ENCODE measurements at places on chromosomes 7 and 10.
A peak's percentile ranks its signal among the peaks of the same experiment; 100 is the strongest.

DNA sequence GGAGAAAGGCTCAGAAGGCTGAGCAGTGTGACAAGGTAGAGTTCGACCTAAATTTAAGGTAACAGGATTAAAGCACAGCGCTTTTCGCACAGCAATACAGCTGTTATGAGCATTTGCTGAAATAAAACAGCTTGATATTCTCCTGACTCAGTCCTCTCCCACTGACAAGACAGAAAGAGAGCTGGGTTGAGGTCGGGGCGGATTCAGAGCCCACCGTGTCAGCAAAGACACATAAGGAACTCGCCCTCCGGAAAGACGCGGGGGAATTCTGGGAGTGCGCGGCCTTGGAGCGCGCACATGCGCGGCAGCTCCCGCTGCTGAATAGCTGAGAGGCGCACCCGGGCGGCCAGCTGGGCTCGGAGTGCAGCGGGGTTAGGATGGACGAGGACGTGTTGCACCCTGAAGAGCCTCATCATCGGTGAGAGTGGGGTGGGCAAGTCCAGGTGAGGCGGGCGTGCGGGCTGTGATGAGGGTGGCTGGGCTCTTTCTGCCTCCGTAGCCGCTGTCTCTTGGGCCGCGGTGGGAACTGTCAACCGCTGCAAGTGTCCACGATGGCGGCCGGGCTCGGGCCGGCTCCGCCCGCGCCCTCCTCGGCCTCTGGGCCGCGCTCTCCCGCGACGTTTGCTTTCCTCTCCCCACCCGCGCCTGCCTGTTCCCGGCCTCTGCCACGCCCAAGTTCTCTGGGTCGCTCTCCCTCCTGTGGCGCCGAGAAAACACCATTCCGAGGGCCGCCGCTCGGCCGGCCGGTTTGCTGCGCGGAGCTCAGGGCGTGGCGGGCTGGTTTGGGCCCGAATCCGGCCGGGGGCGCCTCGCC, 120.6 kb downstream of the LYZL1 start:
- DNase-seq = no peak

- DNase-seq = no peak
Observed at GRCh38 chr7:100827330-100828226, at the start of gene EPHB4. Gene EPHB4 (minus strand): TSS chr7:100827523. CDS start chr7:100827030, 493 bp downstream.

DNA sequence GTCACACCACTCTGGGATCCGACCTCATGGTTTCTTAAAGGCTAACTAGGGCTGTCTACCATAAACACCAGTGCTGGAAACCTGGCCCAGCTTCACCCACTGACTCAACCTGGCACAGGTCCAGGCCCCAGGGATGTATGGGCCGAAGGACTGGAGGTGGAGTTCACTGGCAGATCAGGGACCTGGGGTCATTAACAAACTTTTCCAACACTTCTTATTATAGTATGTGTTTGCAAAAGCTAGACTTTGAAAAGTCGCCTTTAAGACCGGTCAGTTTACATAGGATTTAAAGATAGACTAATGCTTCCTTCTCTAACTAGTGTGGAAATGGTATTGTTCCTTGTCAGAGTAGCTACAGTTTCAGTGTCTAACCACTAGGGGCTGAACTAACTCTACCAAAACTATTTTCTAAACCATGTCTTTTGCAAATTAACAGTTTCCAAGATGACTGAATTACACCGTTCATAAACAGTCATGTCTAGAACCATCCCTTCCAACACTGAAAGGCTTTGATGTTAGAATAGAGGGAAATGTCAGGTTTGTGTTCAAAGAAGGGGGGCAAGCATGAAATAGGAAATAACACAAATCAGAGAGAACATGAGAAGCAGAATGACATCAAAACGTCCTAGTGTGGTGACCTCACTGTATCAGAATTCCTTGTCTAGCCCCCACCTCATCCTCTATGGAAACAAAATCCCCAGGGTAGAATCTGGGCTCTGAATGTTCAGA, 29.7 kb downstream of the STN1 start:
- DNase-seq = no peak

DNA sequence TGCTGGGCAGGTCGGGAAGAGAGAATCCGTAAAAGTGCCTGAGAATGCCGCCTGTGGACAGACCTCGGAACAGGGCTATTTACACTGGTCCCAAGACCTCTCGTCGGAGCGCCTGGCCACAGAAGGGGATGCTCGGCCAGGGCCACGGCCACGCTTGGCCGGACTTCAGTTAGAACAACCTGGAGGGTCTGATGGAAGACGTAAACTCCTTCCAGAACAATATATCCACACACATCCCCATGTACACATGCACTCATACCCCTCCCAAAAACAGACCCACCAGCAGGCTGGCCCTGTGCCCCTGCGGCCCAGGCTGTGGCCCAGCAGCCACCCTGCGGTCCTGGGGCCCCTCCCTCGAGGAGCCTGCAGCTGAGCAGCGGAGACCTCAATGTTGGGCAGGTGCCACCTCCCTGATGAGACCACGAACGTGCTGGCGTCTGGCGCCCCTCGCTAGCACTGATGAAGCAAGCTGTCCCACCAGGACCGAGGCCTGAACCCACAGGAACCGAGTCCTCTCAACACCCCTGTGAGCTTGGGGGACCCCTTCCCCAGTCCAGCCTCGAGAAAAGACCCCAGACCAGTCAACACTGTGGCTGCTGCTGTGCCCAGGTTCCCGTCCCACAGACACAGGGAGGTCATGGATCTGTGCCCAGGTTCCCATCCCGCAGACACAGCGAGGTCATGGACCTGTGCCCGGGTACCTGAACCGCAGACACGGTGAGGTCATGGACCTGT, 8.9 kb downstream of the CFAP46 start:
- no peak for DNase-seq

GRCh38 chr7:158959021-158959717, 102.8 kb downstream of the DYNC2I1 start:
- no peak for DNase-seq

GRCh38 chr7:154353355-154353767, 301.2 kb downstream of the DPP6 start:
- DNase-seq = no peak

GRCh38 chr7:45586542-45587520, 12.7 kb downstream of the ADCY1 start:
- DNase-seq = no peak

GRCh38 chr7:134941185-134941900, 45.0 kb upstream of the AGBL3 start:
- no peak for DNase-seq

DNA sequence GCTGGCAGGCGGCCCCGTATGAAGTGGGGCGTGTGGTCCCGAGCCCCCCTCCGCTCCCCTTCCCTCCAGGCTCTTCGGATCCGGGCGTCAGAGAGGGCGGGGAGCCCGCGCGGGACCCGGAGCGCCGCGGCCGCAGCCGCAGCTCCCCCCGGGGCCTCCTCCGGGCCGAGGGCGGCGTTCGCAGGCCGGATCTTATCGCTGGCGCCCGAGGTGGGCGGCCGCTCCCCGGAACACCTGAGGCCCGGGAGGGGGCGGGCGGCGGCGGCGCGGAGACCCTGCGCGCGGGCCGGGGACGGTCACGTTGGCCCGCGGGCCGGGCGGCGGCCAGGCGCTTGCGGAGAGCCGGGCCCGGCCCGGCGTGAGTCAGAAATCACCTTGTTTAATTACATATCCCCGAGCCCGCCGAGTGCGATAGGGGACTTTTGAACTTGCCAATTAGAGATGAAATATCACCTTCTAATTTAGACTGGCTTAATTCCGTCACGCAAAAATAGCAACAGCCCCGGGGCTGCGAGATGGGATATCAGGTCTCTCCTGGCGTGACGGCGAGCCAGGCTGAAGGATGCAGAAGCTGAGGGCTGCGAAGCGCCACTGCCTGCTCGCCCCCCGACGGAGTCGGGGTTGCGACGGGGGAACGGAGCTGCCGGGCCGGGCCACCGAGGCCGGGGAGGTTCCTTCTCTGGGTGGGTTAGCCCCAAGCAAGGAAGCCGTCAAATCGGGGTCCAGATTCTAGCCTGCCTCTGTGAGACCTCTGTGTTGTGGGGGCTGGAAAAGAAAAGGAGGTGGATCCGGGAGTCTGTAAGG, 43.4 kb downstream of the LDB3 start:
- DNase-seq = no peak

- DNase-seq = no peak
Observed at GRCh38 chr10:19505320-19506312, 310.6 kb upstream of the PLXDC2 start.

DNA sequence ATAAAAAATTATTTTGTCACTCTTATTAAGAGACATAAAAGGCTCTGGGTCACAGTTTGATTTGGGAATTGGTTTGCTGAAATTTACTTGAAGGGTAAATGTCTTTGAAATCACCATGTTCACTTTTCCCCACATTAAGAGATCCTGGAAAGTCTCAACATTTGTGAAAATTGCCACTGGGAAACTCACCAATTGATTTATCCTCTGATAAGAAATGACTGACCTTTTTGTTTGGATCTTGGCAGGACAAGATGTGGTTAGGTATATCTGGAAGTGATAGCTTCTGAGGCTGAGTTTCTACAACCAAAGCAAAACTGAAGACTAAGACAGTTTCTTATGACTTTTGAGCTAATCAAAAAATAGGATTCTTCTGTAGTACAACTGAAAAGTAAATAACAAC, 107.1 kb upstream of the TMEM106B start:
- no peak for DNase-seq

DNA sequence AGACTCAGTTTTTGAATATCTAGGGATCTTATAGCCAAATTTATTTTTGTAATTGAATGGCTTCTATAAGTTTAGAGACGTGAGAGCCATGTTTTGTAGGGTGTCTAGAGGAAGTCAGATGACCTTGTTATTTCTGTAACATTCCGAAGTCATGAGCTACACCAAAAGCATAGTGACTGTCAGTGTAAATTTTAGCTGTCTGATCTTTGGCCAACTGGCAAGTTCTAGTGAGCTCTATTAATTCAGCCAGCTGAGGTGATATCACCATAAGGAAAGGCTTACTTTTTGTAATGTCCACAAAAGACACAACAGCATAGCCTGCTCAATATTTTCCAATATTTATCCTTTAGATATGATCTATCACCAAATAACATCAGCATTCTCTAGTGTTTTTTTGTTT, 9.9 kb upstream of the NT5C3A start:
- no peak for DNase-seq

- DNase-seq = no peak
Observed at GRCh38 chr7:65915921-65916657, 43.2 kb downstream of the VKORC1L1 start.

- no peak for DNase-seq
Observed at GRCh38 chr7:48097521-48098231, 8.6 kb downstream of the UPP1 start.

DNA sequence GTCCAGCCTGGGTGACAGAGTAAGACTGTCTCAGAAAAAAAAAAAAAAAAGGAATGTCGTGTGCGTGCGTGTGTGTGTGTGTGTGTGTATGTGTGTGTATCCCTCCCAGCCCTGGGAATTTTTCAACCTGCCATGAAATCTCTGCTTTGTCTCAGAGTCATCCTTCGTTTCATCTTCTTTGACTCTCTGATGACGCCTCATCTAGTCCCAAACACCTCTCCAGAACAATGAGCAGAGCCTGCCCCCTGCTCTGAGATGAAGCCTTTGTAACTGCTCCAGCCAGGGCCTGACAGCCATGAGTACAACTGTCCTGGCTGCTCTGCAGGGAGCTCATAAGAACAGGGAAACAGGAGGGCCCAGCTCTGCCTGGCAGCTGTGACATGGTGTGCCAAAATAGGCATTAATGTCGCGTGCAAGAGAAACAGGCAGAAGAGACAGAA, 149.5 kb downstream of the FAM107B start:
- peak; percentile 7 for DNase-seq

DNA sequence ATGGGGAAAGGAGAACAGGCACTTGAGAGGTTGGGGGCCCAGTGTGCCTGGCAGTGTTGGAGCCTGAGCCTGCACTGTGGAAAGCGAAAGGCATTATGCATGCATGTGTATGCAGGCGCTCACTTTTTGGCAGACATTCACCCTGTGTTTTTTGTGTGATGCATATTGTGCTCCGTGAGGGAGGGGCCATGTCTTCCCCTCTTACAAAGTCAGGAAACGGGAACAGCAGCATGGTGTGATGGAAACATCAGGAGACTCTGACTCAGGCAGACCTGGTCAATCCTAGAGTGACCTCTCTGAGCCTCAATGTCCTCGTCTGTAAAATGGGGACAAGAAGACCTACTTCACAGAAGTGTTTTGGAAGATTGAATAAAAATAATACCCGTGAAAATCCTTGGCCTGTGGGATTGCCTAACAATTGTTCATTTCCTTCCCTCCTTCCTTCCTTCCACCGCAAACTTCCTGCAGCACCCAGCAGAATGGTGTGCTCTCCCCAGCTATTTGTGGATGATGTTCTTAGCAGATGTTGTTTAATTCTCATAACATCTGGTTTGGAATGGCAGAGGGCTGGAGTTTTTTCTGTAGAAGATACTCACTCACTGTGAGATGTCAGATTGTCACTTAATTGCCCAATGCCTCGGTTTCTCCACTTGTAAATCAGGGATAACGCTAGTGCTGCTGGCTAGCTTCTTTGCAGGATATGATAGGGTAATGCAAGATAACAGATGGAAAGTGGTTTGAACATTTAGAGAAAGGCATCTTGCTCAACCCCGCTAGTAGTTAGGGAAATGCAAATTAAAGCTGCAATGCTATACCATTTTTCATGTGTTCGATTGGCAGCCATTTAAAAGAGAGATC, 39.8 kb downstream of the CDH23 start:
- no peak for DNase-seq

DNA sequence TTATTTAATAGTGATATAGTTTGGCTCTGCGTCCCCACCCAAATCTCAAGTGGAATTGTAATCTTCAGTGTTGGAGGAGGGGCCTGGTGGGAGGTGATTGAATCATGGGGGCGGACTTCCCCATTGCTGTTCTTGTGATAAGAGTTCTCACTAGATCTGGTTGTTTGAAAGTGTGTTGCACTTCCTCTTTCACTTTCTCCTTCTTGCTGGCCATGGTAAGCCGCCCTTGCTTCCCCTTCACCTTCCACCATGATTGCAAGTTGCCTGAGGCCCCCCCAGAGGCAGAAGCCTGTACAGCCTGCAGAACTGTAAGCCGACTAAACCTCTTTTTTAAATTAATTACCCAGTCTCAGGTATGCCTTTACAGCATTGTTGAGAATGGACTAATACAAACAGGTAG, 101.4 kb downstream of the MTPAP start:
- DNase-seq = no peak

- no peak for DNase-seq
Observed at GRCh38 chr10:11789306-11789705, 33.9 kb upstream of the PROSER2 start.

DNA sequence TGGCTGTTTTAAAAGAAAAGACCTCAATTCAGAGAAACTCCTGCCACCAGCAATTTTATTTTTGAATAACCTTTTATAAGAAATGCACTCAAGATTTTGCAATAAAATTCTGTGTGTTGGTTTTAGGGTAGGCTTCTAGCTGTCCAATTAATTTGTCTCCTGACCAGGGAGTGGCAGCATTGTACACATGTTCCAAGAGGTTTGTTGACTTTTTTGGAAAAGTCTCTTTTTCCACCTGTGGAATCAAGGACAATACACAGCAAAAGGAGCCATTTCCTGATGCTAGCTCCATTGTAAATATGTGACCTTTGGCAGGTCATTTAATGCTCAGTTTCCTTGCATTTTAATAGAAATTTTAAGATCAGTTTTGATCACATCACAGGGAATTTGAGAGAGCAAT, 1.8 kb downstream of the GIMAP5 start:
- DNase-seq = no peak

GRCh38 chr10:75402486-75403143, 1.1 kb upstream of the ZNF503 start:
- DNase-seq = no peak

GRCh38 chr10:116371737-116372136, 47.5 kb downstream of the CCDC172 start:
- no peak for DNase-seq

- no peak for DNase-seq
Observed at GRCh38 chr7:17134786-17135185, 163.7 kb upstream of the AHR start.
